ENCODE measurements at places on chromosomes 3 and 15.

- no peak for DNase-seq
Measured at GRCh38 chr15:44441095-44441501, 13.7 kb downstream of the CTDSPL2 start.

DNA sequence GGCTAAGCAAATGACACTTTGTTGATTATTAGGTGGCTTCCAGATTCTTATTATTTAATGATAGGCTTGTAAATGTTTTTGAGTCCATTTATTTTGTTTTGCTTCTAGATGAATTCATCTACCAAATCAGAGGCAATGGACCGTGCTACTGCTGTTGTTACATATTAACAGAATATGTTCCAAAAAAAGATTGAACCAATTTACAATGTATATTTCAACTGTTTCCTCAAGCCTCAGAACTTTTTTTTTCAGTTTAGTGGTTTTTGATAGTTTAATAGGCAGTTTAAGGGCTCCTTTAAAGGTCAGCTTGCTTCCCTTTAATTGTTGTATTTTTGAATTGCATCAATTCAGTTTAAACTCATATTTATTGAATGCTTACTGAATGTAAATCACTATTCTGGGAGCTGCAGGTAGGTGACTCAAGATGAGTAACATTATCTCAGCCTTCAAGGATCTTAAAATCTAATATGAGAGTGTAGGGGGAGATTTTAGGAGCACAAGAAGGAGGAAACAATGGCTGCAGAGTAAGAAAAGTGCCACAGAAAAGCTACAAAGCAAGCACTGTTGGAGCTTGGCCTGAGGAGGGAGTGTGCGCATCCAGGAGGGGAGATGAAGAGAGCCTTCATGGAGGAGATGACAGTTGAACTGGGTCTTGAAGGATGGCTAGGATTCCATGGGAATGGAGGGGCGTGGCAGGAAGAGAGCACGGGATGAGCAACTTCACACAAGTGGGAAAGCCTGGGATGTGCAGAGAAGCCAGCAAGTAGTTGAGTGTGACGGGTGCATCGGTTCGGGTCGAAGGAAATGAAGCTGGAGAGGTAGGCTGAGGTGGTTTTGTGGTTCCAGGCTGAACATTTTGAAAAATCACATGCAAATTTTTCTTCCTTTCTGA lies 14.7 kb downstream of the MAP2K1 start:
- DNase-seq: no peak

GRCh38 chr3:99751649-99752048 lies 66.0 kb upstream of the CMSS1 start:
- no peak for DNase-seq

- DNase-seq: no peak
Measured at GRCh38 chr3:99999536-99999935, 114.8 kb downstream of the FILIP1L start.

DNA sequence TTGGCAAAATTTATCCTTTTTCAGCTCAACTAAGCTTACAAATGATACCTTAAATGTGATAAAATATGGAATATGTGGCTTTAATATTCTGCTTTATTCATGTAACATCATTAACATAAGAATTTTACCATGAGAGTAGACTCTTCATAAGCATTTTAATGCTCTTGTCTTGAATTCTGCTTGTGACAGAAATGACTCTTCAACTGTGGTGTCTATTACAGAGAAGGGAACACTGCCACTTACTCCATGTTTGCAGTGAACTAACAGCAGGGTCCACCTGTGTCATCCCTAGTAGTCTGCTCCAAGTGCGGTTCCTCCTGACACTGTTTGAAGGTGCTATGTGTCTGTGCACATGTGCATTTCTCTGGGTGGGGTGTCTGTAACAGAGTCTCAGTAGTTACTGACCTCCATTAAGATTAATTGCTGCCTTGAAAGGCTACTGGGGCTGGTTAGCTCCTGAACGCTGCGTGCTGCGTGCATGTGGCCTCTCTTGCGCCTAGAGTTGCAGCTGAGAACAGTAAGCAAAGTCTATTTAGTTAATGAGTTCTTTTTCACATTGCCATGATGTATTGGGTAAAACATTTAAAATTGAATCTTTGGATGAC lies 8.3 kb downstream of the LSM3 start:
- DNase-seq: no peak

- DNase-seq: no peak
Measured at GRCh38 chr3:187706971-187707370, 4.6 kb upstream of the RTP2 start.

DNA sequence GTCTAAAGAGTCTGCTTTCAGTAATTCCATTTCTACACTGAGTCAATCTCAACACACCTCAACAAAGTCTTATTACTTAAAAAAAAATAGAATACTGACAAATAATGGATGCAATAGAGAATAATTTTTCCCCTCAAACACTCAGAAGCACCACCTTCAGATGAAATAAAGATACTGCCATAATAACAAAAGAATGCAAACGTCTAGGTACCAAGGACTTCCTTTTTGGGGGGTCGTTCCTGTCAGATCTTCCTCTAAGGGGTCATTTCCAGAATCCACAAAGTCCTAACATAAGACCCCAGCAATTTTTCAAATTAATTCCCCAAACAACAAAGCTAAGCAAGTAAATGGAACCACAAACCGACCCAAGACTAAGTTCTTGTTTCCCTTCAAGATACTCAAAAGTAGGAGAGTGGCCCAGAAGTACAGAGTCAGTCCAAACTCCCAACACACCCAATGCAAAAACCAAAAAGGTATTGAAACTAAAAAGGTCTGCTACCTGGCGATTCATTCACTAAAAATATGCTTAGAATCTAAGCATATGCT lies 1.3 kb downstream of the RYK start:
- DNase-seq: no peak

GRCh38 chr3:16211176-16211904 lies 36.9 kb downstream of the GALNT15 start:
- no peak for DNase-seq

DNA sequence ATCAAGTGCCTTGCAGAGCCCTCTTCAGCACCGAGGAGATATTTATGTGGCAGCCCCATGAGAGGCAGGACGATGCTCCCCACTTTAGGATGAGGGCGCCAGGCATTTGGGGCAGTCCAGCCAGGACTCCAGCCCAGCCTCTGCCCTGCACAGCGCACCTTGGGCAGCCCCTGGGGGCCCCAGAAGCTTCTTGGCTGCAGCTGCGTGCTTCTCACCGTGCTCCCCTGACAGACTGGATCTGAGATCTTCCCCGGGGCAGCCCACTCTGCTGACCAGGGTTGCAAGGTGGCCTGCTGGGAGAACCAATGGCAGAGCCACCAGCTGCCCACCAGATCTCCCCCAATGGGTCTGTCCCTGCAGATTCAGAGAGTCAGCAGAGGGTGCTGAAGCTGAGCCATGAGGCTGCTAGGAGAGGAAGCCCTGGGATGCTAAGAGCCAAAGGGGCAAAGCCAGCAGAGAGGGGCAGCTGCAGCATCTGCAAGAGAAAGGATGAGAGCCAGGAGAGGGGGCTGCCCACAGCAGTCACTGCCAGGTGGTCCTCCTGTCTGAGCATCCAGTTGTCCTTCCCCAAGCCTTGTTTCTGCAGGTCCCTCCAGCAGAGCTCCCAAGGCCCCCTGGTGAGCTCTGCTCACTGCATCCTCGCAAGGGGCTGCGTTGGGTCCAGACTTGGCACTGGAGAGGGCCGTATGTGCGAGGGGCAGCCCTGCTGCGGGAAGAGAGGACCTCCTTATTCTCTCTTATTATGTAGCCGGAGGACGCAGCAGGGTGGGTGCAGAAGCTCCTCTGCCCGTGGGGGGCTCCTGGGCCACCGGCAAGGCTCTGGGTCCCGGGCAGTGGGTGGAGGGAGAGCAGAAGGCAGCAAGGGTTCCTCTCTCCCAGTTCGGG lies 14.7 kb upstream of the KLF13 start:
- DNase-seq: no peak

DNA sequence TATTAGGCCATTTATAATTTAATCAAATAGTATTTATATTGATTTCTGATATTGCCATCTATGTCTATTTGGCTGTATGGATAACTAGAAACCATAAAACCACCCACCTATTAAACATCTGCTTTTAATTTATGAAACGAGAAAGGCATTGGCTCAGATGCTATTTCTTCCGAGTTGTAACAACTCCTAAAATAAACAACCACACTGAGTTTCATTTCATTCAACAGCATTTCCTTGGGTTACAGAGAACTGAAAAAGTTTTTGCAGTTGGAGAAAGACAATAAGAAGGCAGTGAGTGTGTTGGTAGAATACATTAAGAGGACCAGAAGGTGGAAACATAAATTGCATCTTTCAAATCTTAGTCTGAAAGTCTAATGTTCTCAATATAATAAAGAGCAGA lies 79.1 kb downstream of the AQR start:
- DNase-seq: no peak

DNA sequence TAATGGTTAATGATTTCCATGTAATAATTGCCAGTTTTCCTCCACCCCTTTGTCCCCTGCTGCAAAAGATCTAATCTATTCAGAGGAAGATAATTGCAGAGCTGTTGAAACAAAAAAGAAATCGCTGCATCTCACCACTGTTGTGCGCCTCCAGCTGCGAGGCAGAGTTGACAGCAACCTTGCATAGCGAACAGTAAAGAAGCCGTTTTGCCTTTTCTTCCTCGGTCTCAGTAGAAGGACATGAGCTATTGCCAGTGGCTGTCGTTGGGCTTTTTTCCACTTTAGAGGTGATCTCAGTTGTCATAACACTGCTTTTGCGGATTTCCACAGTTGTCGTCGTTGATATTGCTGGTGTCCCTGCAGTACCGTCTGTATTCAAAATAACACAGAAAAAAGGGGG lies 314.2 kb downstream of the ZNF385D start:
- DNase-seq: no peak

DNA sequence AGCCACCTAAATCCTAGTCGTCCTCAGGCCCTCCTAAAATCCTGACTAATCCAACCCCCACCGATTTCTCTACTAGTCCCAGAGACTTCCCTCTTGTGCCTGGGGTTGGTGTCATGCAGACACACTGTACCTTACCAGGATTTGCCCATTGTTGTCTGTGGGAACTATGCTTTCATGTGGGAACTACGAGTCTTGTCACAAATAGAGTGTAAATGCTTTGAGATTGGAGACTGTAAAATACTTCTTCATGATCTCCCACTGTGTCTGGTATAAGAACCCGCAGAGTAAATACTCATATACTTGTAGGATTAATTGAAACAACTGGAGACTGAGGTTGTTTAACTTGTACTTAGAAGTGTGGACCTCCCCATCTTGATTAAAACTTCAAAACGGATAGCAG lies 11.2 kb downstream of the B3GNT5 start:
- DNase-seq: no peak

- DNase-seq: no peak
Measured at GRCh38 chr3:107857854-107858253, 233.0 kb downstream of the CD47 start.

DNA sequence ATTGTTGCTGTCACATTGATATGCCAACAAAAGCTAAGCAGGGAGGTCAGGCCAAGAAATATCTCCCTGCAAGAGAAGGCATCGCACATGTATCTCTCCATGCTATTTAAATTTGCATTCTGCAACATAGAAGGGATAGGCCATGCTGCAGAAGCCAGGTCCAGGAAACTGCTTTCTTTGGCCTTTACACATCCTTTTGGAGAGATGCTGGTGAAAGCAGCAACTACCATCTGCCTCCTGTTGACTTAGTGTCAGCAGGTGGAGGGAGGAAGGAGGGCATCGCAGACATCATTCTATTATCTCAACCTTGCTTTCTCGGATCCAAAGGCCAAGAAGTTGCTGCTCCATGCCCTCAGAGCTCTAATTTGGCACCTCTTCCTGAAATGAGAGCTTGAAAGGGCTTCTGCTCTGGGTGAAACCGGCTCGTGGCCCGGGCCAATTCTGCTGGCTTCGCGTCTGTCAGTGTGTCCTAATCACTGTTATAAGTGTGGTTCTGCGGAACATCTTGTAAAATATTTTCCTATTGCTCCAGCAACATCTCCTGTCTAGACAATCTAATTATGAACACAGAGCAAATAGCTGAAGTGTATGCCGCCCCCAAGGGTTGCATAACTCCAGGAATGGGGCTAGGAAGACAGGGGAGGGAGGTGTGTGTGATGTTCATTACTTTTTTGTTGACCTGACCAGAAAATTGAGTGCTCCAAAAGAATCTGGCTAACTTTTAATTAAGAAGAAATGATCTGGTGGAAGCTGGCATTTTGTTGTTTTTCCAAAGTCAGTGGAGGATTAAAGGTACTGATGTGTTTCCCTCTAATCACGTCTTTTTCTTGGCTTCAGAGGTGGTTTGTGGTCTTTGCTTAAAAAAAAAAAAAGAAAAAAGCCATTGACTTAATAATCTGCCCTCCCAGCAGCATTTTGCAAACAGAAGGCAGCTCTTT lies 89.1 kb downstream of the TPRG1 start:
- DNase-seq: no peak

GRCh38 chr15:100786139-100786531 lies 93.5 kb upstream of the ALDH1A3 start:
- no peak for DNase-seq

DNA sequence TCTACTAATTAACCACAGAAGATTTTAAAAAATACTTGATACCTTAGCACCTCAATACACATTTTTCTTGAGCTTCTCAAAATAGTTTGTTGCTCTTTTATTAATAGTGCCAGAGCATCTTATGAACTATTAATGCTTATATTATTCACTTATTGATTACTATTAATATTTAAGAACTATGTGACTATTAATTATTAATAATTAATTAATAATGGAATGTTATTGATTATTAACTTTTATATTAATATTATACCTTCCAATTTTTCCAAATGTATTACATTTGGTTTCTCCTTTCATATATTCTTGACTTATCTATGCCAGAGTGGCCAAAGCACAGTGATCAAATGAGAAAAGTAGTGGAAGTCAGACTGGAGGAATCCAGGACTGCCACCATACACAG lies 138.3 kb downstream of the CCNL1 start:
- DNase-seq: no peak

GRCh38 chr3:129230311-129231019 lies 18.9 kb upstream of the COPG1 start:
- peak; percentile 87 for DNase-seq

DNA sequence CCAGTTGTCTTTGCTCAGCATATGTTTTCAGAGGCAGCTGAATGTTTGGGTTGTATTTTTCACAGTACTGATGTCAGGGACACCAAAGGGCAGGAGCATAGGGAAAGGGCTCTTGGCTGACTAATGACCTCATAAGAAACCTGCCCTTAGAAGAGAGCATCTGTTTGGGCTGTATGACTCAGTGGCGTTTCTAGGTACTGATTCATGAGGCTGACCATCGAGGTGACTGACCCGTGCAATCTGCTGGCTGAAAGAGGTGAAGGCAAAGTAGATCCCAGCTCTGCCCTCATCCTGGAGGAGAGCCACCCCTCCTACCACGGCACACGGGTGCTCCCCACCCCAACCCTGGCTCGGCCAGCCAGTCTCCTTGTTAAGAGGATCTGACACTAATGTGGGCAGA lies 8.3 kb downstream of the LMCD1 start:
- DNase-seq: no peak

- DNase-seq: no peak
Measured at GRCh38 chr3:38985981-38986380, 65.8 kb downstream of the SCN11A start.
